Amniotic stem cell (primary cell): ENCODE measurements at places on chromosomes 13 and 19.

DNA sequence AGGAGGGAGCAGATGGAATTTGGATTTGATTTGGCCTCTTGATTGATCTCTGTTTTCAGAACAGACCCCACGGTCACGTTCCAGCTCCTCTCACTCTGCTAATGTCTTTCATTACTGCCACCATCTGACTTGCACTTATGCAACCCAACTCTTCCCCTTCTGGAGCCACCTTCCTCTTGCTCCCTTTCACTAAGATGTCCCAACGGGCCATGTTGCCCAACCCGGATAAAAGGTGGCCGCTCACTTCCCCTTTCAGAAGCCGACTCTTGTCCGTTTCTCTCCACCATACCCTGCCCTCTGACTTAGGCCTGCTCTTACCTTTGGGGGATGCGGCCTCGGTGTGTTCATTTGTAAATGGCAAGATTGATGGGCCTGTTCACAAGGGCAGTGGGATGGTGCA is 27.4 kb upstream of the CYP4F8 start:
- DNase-seq = no peak

GRCh38 chr19:39262496-39262895 is 5.7 kb upstream of the IFNL2 start:
- DNase-seq = no peak

- no peak for DNase-seq
Measured at GRCh38 chr13:21383090-21383489, 76.0 kb downstream of the ZDHHC20 start.

DNA sequence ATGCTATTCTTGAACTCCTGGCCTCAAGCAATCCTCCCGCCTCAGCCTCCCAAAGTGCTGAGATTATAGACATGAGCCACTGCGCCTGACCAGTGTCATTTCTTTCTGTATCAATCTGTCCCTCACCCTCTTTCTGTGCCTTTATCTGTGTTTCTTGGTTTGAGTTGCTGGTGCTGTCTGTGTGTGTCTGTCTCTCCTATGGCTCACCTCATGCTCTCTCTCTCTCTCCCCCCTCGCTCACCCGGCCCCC is 9.9 kb downstream of the IRF2BP1 start:
- DNase-seq = no peak

DNA sequence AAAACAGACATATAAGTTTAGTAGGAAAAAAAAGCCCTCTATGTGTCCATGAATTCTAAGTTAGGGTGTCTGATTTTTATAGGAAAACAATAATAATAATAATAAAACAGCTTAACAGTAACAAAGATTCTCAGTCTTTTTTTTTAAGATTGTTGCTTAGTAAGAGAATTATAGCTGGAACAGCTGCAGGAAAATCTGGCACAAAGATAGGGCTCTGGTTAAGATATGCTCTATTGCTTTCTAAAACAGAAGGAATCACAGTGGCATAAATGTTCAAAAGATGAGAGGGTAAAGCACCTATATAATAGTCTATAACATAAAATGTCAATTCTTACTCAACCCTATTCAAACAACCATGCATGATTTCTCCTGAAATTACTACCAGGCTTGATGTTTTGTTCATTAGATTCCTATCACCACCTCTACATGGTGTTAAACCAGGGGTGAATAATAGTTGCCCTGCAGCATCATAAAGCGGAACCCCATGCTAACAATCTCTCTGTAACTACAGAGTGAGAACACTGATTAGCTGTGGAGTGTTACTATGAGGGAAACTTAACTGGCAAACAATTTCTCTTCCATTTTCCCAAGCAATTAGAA is 541.4 kb upstream of the MIR17HG start:
- no peak for DNase-seq

GRCh38 chr13:82879921-82880320 is 1002.4 kb downstream of the SLITRK1 start:
- DNase-seq = no peak

DNA sequence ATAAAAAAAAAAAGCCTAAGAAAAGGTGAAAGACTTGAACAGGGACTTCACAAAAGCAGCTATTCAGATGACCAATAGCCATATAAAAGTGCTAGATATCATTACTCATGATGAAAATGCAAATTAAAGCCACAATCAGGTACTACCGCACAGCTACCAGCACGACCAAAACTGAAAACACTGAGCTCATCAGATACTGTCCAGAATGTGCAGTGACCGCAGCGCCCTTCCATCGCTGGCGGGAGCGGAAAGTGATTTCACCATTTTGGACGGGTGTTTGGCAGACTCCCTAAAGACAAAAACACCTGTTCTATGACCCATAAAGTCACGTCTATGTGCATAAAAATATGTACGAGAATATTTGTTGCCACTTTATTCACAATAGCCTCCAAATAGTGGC is 60.7 kb downstream of the SLC6A16 start:
- no peak for DNase-seq

DNA sequence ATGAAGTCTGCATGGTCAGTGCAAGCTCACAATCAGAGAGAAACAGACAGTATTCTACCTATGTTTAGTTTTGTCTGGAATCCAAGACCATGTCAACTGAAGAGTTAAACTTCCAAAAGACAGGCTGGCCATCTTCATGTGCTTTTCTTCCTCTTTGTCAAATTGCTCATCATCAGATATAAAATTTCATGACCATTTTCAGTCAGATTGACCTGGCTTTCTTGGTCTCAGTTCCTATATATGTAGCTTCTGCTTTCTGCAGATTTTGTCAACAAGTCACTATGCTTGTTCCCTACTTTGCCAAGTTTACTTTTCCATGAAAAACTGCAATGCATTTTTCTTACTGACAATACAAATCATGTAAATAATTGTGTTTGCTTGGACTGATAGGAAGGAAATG is 13.9 kb downstream of the SLC46A3 start:
- no peak for DNase-seq

DNA sequence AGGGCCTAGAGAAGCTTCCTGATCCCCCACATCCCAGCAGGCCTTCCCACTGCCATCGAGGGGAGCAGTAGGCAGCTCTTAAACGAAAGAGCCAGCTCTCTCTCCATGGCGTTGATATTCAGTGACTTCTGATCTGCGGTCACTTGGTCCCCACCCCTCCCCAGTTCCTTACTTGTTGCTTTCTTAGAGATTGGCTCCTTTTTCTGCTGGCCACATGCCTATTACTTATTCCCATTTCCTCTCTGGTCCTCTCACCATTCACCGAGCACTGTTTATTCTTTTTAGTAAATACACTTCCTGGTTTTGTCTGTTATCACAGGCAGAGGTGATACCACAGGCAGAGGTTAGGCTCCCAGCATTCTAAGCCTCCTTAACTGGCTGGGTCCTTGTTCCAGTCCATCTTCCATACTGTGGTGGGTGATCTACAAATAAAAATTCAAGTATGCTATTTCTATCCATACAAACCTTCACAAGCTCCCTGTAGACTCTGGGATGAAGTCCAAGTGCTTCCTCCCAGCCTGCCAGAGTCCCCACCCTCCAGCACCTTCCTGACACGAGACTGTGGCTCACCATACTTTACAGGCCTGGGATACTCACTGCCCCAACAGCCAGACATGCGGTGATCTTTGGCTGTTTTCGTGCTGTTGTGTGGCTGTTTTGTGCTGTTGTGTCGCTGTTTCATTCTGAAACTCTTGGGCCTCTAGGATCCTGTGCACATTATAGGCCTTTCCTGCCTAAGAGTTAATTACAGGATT is 315.9 kb downstream of the ATP8A2 start:
- DNase-seq = no peak

- DNase-seq = no peak
Measured at GRCh38 chr13:98909016-98909415, 68.8 kb downstream of the DOCK9 start.

GRCh38 chr19:42092350-42092749 is 16.4 kb downstream of the ZNF574 start:
- no peak for DNase-seq

GRCh38 chr13:49279112-49279511 is 31.4 kb downstream of the CDADC1 start:
- DNase-seq = no peak

DNA sequence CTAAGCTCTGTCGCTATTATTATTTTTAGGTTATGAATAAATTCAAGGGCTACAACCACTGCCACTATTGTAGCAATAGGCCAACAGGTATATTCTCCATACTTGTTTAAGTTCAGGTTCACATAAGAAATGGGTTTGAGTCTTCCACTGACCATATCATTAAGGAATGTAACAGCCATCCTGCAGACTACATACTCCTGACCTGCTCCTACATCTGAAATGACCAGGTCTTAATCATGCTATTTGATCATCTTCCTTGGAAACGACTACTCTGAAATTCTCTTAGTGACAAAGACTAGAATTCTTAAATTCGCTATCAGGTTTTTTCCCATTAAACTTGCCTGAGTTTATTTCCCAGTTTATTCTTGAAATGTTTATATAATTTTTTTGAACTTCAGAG is 66.8 kb downstream of the IPO5 start:
- DNase-seq = no peak

GRCh38 chr13:40781717-40782116 is 7.7 kb upstream of the SLC25A15 start:
- DNase-seq = no peak

DNA sequence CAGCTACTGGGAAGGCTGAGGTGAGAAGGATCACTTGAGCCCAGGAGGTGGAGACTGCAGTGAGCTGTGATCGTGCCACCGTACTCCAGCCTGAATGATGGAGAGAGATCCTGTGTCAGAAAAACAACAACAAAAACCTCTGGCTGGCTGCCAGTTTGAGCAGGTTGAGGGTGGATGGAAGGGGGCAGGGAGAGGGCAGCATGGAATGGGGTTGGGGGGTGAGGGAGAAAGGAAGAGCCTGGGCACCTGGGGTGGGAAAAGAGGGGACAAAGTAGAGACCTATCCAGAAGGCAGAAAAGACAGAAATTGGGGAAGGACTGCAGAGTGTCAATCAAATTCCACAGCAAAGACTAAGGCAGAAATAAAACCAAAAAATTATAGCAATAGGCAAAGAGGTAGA is 4.7 kb downstream of the SLC1A5 start:
- no peak for DNase-seq

DNA sequence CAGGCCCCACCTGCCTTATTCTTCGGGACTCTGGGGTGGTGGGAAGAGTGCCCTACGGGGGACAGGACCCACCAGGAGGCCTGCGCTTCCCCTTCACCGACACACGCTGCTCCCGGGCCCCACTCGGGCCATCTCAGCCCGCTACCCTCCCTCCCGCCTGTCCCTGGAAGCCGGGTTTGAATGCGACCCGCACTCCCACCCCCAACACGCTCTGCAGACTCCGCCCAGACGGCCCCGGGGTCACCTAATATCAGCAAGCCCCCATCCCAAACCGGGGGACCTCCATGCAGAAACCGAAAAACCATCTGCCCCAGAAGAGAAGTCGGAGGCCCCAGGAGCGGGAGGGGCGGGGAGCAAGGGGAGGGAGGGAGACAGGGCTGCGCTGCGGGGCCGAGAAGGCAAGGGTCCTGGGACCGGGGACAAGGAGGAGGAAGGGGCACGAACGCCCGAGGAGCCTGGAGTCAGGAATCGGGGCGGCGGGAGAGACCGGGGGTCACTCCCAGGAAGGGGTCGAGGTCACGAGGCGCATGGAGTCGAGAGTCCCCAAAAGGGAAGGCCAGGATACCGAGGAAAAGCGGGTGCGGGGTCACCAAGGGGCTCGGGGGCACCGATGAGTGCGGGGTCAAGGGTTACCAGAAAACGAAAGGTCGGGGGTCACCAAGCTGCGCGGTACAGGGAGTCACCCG is 766 bp downstream of the SBNO2 start:
- DNase-seq = no peak

DNA sequence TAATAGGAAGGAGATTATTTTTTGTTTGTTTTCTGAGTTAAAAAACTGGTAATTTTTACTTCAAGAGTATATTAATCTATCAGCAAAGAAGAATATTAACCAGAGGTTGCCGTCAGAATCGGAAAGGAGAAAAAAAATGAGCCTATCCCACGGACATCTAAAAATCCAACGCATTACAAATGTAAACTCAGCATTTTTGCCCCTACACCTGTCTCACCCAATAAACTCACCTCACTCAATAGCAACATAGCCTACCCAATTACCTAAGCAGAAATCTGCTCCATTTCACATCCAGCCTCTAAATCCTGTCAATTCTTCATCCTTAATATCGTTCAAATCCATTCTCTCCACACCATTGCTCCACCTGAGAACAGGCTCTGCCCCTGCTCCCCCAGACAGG is 10.4 kb upstream of the DIAPH3 start:
- no peak for DNase-seq

- DNase-seq = no peak
Measured at GRCh38 chr19:3780786-3781304, 5.3 kb downstream of the MATK start.

DNA sequence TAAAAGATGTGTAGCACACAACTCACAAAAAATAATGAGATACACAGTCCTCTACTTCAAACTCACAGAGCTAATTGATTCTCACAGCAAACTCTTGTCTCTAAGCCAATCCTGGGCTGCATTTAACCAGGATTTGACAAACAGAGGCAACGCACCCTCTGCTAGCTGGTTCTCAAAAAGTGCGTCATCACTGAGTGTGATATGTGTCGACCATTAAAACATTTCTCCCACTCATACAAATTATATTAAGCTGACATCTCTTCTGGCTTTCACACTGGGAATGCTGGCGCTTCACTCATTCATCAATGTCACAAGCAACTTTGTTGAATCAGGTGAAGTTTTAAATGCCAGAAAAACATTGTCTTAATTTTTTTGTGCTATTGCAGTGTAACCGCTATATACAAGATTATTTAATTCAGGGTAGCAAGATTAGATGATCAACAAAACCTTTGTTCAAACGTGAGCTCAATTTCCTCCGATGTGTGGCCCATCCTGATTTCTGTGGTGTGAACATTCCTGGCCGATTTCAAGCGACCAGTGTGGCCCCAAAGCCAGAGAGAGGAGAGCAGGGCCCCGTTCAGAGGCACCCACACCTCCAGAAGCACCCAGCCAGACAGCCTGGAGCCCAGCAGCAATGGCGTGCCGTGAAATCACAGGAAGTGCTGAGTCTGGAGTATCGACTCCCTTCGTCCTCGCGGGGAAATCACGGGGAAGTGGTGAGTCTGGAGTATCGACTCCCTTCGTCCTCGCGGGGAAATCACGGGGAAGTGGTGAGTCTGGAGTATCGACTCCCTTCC is 49.4 kb downstream of the RASA3 start:
- no peak for DNase-seq

DNA sequence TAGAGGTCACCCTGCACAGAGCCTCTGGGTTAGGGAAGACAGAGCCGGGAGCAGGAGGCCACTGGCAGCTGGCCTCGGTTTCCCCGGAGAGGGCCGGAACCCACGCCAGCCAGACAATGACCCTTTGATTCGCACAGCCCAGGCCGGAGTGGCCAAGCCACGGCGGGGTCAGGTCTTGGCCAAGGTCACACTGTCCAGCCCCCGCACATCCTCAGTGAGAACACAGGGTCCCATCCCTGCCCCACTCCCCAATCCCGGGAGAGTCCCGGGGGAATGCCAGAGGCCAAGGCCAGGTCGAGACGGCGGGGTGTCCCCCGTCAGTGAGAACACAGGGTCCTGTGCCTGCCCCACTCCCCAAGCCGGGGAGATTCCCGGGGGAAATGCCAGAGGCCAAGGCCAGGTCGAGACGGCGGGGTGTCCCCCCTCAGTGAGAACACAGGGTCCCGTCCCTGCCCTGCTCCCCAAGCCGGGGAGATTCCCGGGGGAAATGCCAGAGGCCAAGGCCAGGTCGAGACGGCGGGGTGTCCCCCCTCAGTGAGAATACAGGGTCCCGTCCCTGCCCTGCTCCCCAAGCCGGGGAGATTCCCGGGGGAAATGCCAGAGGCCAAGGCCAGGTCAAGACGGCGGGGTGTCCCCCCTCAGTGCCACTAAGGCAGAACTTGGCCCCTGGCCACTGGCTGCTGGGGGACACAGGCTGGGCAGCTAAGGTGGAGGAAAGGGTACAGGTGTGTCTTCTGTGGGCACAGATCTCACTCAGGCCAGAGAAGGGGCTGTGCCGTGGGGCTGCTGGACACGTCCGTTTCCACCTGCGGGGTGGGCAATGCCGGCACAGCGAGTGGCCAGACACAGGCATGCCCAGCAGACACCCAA is 1.7 kb upstream of the FSTL3 start:
- DNase-seq = no peak
